ENCODE measurements at places on chromosomes 5 and 9. TPM values are rescaled to one million over a fixed set of nuclear protein-coding genes. Genes with fewer than 3 reads are reported as not detected.

IFNK gene
- not detected for total RNA-seq

ANKRD18B gene
- 0.28 TPM for total RNA-seq

ABHD17B gene
- 20.7 TPM for total RNA-seq

SH3RF2 gene
- 0.28 TPM for total RNA-seq

PNPLA7 gene
- 1.1 TPM for total RNA-seq

FRMD3 gene
- 0.14 TPM for total RNA-seq
